ENCODE measurements at places on chromosomes 13 and 19.

- no peak for DNase-seq
Observed at GRCh38 chr13:23963947-23964346, 66.6 kb upstream of the C1QTNF9B start.

DNA sequence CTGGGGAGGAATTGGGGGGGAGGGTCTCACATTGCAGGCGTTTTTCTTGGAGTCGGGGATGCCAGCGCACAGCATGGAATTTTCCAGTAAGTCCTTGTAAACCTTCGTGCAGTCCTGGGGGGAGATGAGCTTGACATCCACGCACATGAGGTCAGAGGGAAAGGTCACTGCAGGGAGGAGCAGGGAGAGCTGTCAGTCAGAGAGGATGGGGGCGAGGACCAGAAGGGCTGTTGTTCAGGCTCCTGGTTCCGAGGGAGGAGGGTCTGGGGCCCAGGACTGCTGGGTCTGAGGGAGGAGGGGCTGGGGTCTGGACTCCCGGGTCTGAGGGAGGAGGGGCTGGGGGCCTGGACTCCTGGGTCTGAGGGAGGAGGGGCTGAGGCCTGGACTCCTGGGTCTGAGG, 4.0 kb downstream of the KLK7 start:
- DNase-seq = no peak

- DNase-seq = no peak
Observed at GRCh38 chr13:29527916-29528315, 67.6 kb downstream of the SLC7A1 start.

- no peak for DNase-seq
Observed at GRCh38 chr13:74444864-74445479, 310.8 kb upstream of the KLF12 start.

DNA sequence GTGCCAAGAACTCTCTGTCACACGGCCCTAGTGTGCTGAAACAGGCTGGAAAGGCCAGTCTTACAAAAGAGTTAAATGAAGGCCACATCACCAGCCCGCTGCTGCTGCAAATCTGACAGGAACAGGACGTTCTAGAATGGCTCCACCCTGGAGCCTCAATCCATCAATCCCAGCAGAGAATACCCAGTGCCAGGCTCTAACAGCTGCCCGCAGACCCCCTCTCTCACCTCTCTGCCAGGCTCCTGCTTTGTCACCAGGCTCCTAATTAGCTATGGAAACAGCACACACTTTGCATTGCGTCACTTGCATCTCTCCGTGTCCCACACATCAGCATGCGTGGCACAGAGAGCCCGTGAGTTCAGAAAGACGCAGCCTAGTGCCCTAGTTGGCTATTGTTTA, 314.1 kb downstream of the FOXO1 start:
- peak; percentile 70 for DNase-seq

- peak; percentile 61 for DNase-seq
Observed at GRCh38 chr19:6744381-6745301, 5.2 kb downstream of the TRIP10 start.

- no peak for DNase-seq
Observed at GRCh38 chr13:23754506-23754905, 134.7 kb downstream of the MIPEP start.

DNA sequence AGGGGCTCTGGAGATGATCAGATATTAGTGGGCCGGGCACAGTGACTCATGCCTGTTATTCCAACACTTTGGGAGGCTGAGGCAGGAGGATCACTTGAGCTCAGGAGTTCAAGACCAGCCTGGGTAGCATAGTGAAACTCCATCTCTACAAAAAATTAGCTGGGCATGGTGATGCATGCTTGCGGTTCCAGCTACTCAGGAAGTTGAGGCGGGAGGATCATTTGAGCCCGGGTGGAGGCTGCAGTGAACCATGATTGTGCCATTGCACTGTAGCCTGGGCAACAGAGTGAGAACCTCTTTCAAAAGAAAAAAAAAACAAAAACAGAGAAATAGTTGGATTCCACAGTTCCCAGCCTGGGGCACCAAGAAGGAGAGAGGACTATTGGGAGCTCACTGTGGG, 17.9 kb upstream of the SHFL start:
- DNase-seq = no peak

DNA sequence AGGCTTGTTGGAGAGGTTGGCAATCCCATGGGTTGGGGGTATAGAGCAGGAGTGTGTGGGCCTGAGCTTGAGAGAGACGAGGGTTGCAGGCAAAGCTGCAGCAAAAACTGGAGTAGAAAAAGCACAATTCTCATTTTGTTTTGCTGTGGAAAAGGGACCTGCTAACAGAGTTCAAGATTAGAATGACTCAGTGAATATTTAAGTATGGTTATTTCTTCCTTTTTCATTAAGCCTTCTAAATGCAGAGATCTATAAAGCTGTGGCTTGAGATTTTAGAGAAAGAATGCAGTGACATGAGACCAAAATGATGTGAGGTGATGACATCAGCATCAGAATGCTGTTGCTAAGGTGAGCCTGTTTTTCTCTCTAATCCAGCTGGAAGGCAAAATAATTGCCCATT, 10.8 kb upstream of the MBNL2 start:
- peak; percentile 47 for DNase-seq

DNA sequence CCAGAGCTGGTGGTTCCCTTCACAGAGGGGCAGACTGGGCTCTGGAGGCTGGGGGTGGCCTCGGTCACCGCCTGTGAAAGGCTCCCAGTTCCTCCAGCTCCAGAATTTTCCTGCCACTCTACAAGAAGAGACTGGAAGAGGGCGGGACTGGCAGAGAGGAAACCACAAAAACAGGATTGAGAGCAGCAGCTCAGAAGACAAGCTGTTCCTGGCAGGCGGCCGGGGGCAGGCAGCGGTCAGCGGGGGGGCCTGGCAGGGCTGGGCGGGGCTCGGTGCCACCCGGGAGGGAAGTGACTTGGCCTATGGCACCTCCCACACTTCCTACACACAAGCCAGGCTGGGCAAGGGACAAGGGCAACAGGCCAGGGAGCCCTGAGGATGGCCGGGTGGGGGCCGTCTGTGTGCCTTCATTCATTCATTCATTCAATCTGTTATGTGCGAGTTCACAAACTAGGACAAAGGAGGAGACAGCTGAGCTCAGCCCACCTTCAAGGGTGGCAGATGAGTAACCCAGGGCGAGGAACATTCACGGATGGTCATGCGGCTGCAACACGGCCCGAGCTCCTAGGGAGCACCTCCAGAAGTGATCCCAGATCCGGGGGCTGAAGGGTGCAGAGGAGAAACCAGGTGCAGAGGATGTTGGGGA, 16.9 kb upstream of the BTBD2 start:
- peak; percentile 97 for DNase-seq

GRCh38 chr13:80550971-80551441, 210.1 kb upstream of the SPRY2 start:
- no peak for DNase-seq

- DNase-seq = peak; percentile 86
Observed at GRCh38 chr19:10334588-10335351, 1.4 kb upstream of the RAVER1 start.

DNA sequence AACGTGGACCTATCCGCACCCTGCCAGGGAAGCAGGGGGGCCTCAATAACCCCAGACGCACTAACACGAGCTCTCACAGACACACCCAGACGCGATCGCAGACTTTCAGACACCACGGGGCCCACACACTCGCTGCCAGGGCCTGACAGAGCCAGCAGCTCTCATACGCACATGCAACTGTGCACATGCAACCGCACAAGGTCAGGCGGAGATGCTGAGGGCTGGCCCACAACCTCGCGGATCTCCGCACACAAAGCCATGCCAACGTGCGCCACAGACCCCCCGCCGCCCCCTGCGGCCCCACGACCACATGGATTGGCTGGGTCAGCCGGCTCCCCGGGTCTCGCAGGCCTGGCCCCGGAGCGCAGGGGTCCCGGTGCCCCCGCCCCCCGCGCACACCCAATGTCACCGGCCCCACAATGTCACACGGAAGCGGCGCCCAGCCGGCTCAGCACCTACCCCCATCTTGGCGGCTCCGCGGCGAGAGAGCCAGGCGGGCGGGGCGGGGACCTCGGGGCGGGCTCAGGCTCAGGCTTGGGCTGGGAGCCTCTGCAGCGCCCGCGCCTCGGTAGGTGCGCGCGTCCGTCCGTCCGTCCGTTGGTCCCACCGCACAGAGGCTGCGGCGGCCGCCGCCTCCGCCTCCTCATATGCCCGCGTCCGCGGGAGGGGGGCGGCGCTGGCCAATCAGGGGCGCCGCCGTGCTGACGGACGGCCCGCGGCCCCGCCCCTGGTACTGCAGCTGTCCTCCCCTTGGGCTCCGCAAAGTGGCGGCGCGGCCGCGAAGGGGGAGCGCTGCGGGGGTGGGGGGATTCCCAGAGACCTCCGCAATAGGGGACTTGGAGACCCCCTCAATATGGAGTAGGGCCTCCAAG, at the start of gene ATP1A3:
ATP1A3 (minus strand) TSS at position 619 of the 872 bp plus-strand sequence; CDS start at position 465, 154 bp downstream.
- peak; percentile 73 for DNase-seq

DNA sequence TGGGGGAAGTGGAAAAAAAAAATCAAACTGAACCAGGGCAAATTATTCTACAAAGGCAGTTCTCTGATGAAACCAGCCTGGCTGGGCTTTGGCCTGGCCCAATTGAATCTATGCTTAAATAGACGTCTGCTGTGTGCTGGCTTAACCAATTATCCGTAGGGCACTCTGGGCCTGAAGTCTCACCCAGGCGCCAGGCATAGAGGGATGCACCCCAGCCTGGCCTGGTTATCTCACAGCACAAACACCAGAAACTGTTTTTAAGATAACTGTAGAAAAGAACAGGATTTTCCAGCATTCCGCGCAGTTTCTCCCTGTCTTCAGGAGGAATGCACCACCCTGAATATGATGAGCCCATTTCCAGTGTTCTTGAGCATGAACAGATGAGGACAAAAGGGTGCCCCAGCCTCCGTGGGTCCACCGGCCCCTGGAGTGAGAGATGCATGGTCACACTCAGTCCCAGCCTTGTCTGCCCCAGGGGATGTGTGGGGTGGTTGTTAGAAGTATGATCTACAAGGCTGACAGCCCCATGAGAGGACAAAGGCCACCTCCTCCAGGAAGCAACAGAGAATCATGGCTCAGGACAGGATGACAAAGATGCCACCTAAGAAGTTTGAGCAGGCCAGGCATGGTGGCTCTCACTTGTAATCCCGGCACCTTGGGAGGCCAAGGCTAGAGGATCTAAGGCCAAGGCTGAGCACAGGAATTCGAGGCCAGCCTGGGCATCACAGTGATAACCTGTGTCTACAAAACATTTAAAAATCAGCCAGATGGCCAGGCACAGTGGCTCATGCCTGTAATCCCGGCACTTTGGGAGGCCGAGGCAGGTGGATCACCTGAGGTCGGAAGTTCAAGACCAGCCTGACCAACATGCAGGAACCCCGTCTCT, 50.2 kb downstream of the PEPD start:
- DNase-seq = no peak

GRCh38 chr13:41847216-41847615, 113.7 kb downstream of the VWA8 start:
- DNase-seq = no peak

DNA sequence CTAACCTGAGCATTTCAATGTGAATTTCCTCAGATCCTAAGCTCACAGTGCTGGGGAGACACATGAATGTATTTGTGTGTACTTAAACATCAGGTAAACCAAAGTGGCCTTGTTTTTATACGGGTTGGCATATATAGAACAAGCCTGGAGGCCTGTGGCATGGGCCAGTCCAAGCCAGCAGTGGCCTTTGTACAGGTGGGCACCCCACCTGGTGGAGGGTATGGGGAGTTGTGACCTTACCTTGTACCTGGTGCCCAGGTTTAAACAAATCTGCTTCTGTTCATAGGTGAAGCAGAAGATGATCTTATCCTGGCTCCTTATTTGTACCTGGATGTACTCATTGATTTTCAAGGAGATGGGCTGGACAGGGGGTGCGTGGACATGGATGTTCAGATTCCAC, 71.0 kb downstream of the ERICH6B start:
- no peak for DNase-seq

DNA sequence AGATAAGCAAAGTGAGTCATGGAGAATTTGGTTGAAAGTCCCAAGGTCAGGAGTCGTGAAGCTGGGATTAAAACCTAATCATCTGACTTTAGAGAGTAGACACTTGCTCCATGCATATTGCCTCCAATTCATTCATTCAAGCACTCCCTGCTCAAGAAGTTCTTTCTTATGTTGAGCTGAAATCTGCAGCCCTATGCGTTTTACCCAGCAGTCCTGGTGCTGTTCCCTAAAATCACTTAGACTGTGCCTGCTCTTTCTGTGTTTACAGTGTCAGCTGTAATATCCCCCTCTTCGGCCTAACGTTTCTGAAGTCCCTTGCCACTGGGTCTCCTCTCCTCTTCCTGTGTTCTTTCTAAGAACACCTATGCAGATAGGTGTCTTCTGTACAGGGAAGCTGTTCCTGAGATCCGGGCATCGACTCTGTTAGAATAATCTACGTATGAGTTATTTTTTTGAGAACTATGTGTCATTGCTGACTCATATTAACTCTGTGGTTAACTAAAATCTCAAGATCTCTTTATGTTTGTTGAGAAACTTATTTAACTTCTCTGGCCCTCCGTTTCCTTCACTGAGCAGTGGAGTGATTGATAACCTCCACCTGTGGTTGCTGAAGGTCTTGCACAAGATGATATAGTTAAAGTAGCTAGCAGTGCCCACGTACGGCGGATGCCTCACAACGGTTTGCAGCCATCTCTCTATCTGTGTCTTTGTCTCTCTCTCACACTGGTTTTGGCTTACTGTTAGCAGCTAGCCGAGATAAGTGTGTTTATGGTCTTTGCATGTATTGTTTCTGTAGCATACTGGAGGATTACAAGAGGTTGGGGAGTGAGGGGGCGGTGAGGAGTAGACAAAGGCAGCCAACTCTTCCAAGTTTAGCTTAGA, 4.7 kb downstream of the ALOX5AP start:
- no peak for DNase-seq

GRCh38 chr13:27176470-27177410, 5.1 kb upstream of the USP12 start:
- DNase-seq = no peak

DNA sequence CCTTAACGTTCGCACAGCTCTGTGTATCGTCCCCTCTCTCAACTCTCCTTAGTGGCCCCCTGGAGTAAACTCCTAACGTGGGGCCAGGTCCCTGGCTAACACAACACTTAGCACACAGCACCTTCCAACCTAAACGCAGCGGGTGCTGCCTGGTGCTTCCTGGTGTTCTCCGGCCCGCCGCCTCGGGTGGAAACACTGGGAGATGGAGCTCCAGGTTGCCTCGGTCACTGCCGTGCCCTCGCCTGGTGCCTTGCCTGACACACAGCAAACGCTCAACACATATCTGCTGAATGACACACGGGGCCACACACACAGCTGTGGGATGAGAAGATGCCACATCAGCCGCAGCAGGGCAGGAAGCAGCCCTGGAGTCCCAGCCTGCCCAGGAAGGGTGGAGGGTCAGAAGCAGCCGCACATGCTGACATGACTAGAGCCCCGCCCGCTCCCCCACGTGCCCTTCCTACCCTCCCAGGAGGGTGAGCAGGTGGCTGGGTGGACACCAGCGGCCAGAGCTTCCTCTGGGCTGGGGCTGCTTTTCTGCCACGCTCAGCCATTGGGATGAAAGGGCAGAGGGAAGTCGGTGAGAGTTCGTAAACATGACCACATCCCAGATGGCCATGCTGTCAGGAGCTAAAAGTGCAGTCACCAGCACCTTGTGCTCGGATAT, 6.6 kb downstream of the PEPD start:
- no peak for DNase-seq

GRCh38 chr19:21841081-21841480, 5.1 kb upstream of the ZNF43 start:
- no peak for DNase-seq

- no peak for DNase-seq
Observed at GRCh38 chr19:42216653-42217519, 591 bp downstream of the DEDD2 start.

GRCh38 chr13:98827449-98827848, 75.0 kb upstream of the SLC15A1 start:
- no peak for DNase-seq

GRCh38 chr13:44277459-44277858, 96.2 kb upstream of the SERP2 start:
- no peak for DNase-seq

Data from Ammon's horn (tissue), 1 donor.